ENCODE measurements at places on chromosomes 4 and X.

- no peak for DNase-seq
These were observed 38.9 kb upstream of the PHEX start for GRCh38 chrX:21993265-21993664.

DNA sequence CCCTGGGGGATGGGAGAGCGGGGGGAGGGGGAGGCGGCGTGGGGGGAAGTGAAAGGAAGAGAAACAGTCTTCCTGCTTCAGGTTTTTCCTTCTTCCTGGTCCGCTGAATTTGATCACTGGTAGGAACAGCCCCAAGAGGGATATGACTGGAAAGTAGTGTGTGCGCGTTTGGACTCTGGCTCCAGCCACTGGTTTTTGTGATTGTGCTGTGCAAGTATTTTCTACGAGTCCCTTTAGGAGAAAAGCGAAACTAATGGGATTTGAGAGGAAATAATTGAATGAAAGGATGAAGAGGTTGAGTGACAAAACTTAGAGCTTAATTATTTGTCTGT is 836 bp downstream of the PRRG1 start:
- no peak for DNase-seq

DNA sequence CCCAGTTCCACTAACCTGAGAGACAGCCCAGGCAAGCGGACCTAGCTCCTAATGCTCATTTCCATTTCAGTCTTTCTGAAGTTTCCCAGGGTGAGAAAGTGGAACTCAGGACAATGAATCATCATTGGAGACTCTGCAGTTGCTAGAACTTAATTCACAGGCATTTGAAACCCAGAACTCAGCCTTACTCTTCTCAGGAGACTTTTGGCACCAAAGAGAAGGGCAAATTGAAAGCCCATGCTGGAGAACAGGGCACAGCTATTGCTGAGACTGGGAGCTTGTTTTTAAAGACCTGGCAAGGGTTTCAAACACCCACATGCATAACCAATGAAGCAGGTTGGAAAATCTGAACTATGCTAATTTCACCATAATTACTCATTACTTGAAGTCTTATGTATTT is 36.0 kb downstream of the BST1 start:
- DNase-seq: peak; percentile 11

- no peak for DNase-seq
These were observed 814 bp upstream of the RBM47 start for GRCh38 chr4:40630335-40631021.

DNA sequence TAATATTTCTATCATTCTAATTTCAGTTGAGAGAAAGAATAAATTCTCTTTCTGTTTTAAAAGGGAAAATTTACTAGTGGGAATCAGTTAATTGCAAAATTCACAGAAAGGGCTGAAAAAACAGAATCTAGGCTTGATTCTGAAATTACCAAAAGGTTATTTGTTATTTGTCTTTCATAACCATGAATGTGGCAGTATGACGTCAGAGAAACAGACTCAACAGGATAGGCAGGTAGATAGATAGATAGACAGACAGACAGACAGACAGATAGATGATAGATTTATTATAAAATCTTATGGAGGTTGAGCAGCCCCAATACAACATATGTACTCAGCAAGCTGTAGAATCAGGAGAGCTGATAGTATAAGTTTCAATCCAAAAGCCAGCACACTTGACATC is 311.0 kb downstream of the ADAM29 start:
- no peak for DNase-seq

DNA sequence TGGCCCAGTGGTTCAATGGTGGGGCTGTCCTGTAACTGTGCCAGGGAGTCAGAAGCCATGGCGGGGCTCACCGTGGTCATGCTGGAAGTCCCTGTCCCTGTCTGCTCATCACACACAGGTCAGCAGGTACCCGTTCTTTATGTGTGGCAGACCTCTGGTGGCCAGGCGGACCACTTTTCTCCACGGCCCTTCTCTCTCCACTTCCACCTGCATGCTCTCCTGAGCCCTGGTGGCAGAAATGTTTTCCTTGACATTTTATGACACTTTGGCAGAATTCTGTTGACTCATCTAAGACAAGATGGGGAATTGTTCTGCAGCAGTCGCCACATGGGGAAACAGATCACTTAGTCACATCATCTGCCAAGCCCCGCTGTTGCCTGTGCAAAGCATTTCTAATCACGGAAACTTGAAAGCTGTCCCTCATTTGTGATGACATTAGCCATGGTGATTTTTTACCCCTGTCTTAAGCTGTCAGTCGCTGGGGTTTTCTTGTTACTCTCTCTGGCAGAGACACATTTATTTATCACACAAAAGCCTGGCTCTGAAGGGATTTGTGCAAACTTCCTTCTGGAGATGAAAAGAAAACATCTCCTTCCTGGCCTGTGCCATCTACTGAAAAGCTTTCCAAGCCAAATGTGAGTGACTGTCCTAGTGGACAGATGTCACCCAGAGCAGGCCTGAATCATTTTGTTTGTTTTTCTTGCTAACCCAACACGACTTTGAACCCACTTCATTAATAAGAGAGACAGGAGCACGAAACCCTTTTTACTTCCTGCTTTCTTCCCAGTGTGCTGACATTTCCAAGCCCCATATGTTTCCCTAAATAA is 38.8 kb upstream of the STIM2 start:
- DNase-seq: no peak

DNA sequence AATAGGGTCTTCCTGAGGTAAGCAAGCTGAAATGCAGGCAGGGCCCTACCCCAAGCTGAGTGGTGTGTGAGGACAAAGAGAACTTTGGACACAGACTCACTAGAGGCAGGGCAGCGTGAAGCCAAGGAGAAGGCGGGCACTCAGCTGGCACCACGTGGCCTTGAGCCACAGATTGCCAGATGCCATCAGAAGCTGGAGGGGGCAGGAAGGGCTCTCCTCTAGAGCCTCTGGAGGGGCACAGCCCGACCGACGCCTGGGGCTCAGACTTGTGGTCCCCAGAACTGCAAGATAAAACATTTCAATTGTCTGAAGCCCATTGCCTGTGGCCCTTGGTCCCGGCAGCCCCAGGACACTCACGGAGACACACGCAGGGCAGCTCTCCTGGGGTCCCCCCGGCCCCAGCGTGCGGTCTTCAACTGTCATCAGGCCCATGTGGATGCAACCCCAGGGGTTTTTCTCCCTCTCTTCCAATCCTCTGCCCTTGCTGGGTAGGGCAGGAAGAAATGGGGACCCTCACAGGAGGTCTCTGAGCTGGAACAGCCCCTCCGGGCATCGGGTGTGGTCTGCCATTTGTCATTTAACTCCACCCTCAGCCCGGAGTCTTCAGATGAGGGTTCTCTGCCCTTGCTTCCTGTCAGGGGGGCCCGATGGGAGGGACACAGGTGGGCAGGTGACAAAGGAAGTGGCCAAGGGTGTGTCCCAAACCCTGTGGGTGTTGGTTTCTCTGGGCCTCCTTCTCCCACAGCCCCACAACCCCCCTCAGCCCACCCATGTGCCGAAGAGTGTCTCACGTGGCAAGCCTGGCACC is 22.2 kb downstream of the HMX1 start:
- no peak for DNase-seq

- DNase-seq: no peak
These were observed 43.3 kb downstream of the NHSL2 start for GRCh38 chrX:71953946-71954345.

DNA sequence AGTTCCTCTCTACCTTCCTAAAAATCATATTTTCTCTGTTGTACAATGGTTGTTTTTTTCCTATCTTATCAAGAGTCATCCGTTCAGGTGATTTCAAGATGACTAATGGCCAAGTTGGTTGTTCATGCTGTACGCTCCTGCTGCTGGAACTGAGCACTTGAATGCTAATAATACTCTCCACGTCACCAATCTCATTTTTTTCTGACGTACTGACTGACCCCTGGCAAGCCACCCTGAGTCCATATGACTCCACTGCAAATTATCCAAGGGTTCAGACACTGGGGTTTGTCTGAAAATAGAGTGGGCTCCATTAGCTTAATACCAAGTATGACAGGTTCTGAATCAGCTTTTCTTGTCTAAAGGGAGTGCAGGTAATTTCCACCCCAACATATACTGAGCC is 21.1 kb upstream of the GPR50 start:
- DNase-seq: no peak

DNA sequence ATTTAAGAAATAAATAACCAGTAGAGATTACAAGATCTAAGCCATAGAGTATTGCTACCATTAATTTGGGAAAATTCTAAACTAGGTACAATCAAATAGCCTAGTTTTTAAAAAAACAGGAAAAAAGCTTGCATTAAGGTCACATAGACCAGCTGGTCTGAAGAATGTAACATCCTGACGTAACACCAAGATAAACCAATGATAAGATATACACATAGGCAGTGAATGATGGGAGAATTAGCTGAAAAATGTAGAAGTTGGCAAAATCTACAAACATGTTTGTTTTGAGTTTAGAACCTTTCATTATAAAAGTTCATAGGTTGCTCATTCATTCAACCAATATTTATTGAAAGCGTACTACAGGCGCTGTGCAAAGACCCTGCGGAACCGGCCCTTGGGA is 120.0 kb downstream of the SH3RF1 start:
- DNase-seq: no peak

GRCh38 chrX:136198010-136198409 is 50.7 kb downstream of the FHL1 start:
- no peak for DNase-seq

GRCh38 chr4:97496298-97496873 is 646.9 kb downstream of the STPG2 start:
- DNase-seq: no peak

DNA sequence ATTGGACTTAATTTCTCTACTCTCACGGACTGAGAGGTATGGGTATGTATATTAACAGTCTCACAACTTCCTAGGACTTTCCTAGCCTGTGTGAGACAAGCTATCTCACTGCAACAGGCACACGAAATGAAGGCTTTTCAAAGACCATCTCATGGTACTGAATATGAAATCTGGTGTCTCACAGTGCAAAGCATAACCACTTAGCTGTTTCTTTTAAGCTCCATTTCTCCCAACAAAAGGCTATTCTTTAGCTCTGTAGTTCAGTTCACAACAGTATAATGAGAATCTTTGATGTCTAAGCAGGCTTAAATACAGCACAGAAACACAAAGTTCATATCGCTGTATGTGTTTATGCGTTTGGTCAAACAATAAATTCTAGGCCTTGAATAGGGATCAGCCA is 116.2 kb upstream of the PCDH18 start:
- DNase-seq: no peak

GRCh38 chrX:31704938-31705337 is 633.1 kb upstream of the FTHL17 start:
- no peak for DNase-seq

- no peak for DNase-seq
These were observed 142.4 kb downstream of the AMELX start for GRCh38 chrX:11435568-11435967.

GRCh38 chrX:109472939-109473735 is 8.7 kb downstream of the GUCY2F start:
- DNase-seq: peak; percentile 47

GRCh38 chr4:41933997-41934503 is 1.2 kb upstream of the TMEM33 start:
- DNase-seq: no peak

DNA sequence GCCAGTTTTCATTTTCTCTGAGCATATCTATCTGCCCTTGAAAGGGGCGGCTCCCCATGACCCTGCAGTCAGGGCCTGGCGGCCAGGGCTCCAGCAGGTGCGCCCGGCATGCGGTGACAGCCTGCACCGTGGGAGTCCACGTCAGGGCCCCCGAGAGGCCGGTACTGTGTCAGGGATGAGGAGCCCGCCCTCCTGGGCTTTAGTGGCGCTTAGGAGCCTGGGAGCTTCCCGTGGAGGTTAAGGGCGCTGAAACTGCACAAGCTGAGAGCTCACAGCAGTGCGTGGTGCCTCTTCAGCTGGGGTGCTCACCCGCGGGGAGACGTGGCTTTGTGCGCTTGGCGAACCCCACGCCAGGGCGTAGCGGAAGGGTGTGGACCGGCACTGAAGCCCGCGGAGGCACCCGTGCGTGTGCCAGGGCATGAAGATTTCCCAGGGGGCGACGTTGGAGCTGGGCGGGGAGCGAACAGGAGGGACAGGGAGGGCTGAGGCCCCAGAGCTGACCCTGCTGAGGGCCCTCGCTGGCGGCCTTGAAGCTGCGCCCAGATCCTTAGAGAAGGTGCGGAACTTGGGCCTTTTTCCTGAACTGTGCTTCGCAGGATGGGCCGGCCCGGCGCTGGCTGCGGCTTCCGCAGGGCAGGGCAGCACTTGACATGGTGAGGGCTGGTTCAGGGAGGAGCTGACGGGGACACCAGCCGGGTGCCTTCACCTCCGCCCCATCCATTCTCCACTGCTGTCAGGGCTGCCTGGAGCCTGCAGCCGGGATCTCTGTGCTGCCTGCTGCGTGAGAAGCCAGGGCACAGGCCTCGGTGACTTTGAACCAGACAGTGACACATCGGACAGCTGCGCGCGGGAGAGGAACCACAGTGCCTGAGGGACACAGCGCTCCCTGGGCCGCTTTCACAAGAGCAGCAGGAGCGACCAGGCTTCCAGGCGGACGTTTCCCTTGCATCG is 32.9 kb downstream of the HTT-AS start:
- peak; percentile 52 for DNase-seq

DNA sequence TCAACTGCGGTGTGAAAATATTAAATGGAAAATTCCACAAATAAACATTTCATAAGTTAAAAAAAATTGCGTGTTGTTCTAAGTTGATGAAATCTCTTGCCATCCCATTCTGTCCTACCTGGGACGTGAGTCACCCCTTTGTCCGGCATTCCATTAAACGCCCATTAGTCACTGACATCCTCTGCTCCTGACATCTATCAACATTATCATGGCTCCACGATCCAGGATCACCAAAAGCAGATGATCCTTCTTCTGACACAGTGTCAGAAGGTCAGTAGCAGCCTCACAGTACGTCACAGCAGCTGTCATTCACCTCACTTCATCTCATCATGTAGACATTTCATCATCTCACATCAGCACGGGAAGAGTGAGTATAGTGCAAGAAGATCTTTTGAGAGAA is 125.7 kb downstream of the ZNF827 start:
- no peak for DNase-seq

- DNase-seq: no peak
These were observed 44.0 kb upstream of the IGFBP7 start for GRCh38 chr4:57154191-57154590.

GRCh38 chrX:76617020-76617419 is 189.5 kb downstream of the MAGEE1 start:
- no peak for DNase-seq

DNA sequence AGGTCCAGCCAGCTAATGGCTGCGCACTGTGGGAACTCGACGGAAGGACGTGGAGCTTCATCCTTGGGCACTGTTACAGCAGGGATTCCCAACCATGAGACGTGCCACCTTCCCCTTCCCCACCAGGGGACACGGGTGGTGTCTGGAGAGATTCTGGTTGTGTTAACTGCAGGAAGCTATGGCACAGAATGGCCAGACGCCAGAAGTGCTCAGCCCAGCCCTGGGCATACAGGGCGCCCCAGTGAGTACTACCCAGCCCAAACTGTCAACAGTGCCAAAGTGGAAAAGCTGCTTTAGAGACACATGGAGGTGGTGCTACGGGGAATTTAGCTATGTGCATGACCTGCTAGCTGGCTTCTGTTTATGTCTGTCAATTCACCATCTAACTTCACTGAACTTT is 32.8 kb downstream of the ACOX3 start:
- no peak for DNase-seq

DNA sequence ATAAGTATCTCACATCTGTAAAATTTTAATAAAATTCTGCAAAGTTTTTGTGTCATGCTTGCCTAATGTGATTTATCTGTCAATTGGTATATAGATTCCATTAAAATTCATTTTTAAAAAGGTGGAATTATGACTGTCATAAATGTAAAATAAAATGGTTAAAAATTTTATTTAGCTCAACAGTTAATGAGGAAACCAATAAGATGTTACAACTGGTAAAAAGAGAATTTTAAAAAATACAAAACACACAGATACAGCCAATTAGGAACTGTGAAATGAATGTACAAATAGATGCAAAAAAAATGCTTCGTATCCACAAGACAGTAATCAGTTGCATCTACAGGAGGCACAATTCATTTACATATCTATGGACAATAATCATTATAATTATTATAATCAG is 297.6 kb downstream of the IL1RAPL1 start:
- no peak for DNase-seq

Measured in stimulated activated CD4-positive, alpha-beta T cell treated with anti-CD3 and anti-CD28 coated beads, Interleukin-1b, Interleukin-23, amount 100 ng/mL, for 48 hours (primary cell).